Endodermal cell (in vitro differentiated cells): ENCODE measurements at places on chromosomes 3 and 15.

- DNase-seq = no peak
These were observed 142.8 kb downstream of the EDEM1 start for GRCh38 chr3:5330152-5330810.

DNA sequence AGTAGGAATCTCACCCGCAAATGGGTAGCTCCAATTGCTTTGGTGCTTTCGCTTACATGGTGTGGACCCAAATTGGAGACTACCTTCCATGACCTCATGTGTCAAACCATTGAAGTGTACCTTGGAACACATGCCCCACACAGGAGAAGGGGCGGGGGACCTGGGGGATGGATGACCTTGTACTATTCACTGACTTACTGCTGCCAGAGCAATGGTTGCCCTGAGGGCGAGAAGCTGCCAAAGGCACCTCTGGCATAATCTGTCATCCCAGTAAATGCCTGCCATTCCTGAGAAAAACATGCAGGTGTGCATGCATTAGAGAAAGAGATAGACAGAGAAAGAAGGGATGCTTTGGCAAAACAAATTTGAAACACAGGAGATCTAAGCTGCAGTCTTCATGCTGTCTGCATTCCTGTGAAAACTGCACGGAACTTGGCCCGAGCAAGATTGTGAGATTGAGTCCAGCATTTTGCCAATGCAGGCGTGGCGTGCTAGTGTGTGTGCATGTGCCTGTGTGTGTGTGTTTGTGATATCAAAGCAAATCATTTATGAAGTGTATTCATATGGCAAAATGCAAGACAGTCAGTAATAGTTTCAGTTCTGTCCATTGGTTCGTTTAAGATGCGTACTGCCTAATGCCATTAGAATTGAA, 219.5 kb upstream of the MDFIC2 start:
- DNase-seq = peak; percentile 56

GRCh38 chr3:72673011-72673771, 175.1 kb downstream of the SHQ1 start:
- no peak for DNase-seq

- DNase-seq = no peak
These were observed 4.4 kb downstream of the GXYLT2 start for GRCh38 chr3:72892081-72892775.

GRCh38 chr15:101502572-101503295, 13.2 kb upstream of the PCSK6 start:
- DNase-seq = peak; percentile 46

GRCh38 chr15:59053482-59053881, 51.5 kb upstream of the CCNB2 start:
- DNase-seq = no peak

DNA sequence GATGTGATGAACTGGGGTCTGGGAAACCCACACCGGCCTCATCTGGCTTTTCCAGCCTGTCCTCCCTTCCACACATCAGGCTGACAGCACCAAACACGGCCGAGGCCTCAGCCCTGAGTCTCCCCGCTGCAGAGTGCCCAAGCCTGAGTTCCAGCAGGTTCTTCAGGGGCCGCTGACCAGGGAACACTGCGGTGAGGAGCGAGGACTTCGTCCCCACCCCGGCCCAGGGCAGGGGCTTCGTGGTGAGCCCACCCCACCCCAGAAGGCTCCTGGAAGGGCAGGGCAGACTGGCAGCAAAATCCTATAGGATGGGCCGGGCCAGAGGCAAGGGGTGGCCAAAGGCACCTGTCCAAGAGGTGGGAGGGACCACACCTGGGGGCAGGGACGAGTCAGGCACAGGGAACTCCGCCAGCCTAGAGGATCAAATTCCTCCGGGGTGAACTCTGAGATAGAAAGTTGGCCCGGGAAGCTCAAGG, at the start of gene SLC51A:
SLC51A (plus strand) TSS at position 446 of the 476 bp plus-strand sequence. CDS start 179 bp downstream, outside the sequence.
- DNase-seq = peak; percentile 86

DNA sequence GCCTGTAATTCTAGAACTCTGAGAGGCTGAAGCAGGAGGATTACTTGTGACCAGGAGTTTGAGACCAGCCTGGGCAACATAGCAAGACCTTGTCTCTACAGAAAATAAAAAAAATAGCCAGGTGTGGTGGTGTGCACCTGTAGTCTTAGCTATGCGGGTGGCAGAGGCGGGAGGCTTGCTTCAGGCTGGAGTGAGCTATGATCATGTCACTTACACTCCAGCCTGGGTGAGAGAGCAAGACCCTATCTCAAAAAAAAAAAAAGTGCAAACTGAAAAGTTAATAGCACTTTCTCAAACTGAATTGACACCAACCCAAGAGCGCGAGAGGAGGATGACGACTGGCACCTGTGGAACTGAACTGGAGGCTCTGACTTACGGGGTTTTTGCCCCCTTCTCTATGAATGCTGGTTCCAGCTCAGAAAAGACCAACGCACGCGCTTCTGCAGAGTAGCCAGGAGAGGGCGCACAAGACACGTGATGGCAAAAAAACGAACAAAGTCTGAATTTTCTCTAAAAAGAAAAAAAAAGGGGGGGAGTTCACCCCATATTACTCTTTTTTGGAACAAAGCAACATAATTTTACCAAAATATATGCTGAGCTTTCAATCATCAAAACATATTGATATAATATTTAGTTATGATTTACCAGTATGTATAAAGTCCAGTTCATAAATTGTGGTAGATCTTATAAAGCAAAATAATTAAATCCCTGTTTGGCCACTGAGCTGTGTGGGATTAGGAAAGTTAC, 23.7 kb downstream of the CFAP92 start:
- DNase-seq = peak; percentile 83

DNA sequence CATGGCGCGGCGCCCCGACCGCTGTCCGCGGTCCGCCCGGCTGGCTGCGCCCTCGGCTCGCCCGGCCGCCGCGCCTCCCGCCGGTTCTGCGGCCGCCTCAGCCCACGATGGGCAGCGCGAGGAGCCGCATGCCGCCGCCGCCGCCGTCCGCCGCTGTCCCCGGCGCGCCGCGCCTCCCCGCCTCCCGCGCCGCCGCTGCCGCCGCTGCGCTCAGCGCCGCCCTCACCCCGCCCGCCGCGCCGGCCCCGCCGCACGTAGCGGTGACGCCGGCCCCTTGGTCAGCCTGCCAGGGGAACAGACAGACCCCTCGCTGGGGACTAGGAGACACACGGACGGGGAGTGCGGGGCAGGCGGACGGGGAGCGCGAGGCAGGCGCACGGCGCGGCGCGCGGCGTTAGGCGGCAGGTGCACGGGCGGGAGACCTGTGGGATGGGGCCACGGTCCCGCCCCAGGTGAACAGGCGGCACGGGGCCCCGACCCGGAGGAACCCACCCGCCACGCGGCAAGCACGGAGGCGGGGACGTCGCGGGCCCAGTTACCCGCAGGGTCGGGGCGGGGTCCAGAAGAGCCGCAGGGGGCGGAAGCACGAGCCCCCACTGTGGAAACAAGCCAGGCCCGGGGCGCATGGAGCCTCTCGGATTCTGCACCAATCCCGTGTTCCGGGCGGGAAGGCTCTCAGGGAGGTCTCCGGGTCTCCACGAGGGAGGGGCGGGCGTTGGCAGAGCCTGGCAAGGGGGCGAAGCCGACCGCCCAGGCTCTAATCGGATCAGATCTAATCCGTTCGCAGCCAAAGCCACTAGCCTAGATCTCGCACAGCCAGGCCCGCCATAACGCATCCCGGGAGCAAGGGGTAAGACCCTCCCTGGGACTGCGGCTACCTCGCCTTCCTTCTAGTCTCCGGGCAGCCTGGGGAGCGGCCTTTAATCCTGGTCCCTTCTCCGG, at the start of gene CSPG5:
CSPG5 (minus strand) TSS at position 175 of the 942 bp plus-strand sequence; CDS start at position 3, 172 bp downstream.
- peak; percentile 78 for DNase-seq

DNA sequence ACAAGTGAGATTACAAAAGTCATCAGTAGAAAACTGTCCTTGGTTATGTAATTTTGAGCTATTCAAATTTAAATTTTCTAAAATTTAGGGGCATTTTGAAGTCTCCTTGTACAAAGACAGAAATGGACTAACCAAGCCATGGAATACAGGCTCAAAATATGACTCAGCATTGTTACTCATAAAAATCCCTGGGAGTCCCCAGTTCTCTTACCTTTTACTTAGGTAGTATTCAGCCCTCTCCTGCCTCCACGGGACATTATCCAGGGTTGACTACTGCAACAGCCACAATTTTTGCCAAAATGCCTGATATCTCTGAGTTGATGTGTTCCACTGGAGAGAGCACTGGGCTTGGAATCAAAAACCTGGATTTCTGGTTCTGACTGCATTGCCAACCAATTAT, 25.0 kb downstream of the CLDN18 start:
- DNase-seq = no peak

DNA sequence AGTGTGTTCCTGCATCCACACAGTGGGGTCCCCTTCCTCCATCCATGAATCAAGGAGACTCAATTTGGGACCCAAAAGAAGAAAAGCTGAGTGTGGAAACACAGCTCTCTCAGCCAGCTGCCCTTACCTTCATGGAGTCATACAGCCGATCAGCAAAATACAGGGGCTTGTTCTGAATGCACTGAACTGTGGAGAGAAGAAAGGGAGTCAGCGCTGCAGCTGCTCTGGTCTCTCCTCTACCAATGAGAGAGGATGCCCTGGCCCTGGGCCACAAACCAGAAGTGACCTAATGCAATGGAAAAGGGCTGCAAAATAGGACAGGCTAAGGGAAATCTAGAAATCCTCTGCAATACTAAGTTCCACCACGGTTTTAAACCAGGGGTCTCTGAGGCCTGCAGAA, 46.7 kb downstream of the ANXA2 start:
- DNase-seq = no peak

DNA sequence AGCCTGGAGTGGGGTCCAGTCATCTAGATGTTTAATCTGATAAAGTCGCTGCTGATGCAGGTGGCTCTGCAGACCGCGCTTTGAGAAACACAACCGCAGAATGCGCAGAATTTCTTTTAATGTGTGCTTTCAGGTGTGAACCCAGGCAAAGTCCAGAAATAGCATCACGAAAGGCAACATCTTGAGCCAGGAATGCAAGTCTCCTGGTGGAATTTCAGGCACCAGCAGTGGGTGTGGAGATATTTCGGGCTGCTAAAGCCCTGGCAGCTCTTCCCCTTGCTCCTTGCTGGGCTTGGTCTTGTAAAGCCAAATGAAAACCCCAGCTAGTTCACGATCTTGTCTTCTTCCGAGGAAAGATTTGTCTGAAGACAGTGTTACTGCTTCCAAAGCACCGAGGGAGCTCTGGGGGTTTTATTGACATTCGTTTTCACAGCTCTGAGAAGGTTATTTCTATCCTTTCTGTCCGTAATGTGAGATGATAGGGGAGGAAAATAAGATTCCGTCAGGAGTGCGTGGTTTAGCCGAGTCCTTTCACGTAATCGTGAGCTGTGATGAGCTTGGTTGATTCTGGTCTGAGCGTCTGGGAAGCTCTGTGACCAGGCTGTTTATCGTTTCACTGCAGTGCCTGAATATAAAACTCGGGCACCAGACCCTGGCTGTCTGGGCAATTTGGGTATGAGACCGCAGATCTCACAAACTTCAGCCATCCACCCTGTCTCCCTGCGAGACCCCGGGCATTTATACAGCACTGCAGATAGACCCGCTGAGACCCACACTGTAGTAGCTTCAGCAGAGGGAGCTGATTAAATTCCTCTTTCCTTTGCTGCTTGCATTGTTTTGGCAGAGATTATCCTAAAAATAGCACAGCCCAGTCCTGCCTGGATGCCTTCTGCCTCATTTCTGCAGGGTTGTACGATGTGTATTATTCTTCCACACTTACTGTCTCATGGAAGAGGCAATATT, 67.0 kb upstream of the SLC25A26 start:
- DNase-seq = peak; percentile 52

DNA sequence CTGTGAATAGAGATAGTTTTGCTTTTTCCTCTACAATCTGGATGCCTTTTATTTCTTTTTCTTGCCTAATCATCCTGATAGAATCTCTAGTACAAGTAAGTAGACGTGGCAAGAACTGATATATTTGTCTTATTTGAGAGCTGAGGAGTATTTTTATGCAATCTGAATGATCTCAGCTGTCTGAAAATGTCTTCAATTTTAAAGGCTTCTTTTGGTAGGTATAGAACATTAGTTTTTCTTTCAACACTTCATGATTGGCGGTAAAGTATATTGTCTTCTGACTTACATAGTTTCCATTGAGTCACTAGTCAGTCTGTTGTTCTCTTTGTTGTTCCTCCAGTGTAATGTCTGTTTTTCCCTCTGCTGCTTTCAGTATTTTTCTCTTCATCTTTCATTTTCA, 31.3 kb downstream of the MGA start:
- no peak for DNase-seq

DNA sequence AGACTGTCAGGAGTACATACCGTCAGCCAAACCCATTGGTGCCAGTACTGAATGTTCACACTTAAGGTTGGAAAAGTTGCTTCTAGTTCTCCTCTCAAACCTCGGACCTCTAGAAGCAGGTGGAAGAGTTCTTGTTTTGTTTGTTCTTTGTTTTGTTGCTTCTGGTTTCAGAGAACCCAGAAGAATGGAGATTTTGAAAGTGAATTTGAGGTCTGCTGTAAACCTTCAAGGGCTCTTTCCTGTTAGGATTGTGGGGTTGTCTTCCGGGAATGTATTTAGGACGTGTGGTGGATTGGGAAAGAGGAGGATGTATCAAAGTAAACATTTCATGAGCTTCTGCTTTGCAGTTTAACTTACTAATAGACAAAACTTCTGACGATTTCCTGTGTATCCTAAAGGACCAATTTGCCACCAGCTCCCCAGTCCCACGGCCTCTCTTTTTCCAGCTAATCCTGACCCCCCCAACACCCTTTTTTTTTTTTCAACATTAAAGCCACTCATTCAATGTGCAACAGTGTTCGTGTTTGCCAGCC, 50.3 kb downstream of the FILIP1L start:
- no peak for DNase-seq

- DNase-seq = no peak
These were observed 313.4 kb downstream of the RBMS3 start for GRCh38 chr3:29594261-29594660.

- no peak for DNase-seq
These were observed 66.5 kb downstream of the RBMS3 start for GRCh38 chr3:29347412-29347811.

DNA sequence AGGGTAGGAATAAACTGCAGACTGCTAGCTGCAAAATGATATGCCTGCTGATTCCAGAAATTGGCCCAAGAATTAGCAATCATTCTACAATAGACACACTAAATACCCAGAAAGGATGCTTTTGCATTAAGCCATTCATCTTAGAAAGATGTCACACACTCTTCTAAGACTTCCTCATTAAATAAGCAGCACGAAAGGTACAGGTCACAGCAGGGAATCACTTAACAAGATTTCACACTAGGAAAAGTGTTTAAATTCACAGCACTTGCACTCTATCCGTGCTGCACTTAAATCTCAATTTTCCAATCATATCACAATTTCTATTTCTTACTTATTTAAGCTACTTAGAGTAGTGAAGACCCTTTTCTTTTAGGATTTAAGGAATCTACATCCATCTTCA, 372.8 kb upstream of the CBLB start:
- no peak for DNase-seq

GRCh38 chr3:198079771-198080520, 119.9 kb downstream of the LMLN start:
- no peak for DNase-seq

GRCh38 chr3:126314790-126315658, 42.2 kb downstream of the KLF15 start:
- peak; percentile 39 for DNase-seq

GRCh38 chr3:57556459-57557084, 498 bp downstream of the PDE12 start:
- DNase-seq = no peak

- DNase-seq = no peak
These were observed 13.6 kb downstream of the UBXN7 start for GRCh38 chr3:196418601-196419000.
